ENCODE measurements at places on chromosomes 4 and X.

DNA sequence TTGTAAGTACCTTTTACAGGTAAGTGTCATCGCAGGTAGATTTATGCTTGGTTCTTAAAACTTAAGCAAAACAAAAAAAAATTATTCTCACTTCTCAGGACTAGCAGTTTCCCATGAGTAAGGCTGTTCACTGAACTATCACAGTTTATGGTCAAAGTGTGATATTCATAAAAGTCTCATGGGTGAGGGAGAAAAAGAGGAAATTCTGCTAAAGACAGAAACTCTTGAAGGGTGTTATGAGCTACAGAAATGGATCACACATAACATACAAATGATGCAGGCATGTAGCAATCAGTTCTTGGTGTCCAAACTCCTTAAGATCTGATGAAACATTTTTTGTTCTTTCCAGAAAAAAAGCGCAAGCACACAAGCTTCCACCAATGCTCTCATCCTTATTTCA is 8.5 kb downstream of the RAB9A start:
- DNase-seq, result no peak

DNA sequence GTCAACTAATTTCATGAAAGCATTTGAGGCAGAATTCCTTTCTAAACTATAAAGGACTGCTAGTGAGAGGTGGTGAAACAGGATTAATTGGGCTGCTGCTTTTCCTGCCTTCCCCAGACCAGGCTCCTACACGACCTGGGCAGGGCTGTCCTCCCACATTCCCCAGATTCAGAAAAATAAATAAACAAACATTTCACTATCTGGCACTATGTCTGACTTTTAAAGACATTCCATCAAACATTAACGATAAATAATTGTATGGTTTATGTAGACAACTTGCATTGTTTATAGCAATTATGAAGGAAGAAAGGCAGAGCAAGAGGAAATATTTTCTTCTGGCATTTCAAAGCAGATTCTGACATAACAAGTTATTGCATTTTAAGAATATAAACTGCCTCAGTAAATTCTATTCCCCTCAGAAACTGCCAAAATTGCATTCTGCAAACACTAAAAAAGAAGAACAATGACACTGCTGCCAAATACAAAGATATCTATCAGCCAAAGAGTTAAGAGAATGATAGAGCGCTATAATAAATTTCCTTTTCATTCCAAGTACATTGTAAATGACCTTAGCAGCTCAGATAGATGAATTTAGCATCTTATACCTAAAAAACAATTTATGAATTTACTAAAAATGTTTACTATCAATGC is 214.7 kb upstream of the INTU start:
- no peak for DNase-seq

GRCh38 chrX:10199212-10199611 is 42.4 kb downstream of the CLCN4 start:
- DNase-seq, result no peak

- DNase-seq, result no peak
These were observed 290.5 kb downstream of the RAB28 start for GRCh38 chr4:13193662-13194061.

DNA sequence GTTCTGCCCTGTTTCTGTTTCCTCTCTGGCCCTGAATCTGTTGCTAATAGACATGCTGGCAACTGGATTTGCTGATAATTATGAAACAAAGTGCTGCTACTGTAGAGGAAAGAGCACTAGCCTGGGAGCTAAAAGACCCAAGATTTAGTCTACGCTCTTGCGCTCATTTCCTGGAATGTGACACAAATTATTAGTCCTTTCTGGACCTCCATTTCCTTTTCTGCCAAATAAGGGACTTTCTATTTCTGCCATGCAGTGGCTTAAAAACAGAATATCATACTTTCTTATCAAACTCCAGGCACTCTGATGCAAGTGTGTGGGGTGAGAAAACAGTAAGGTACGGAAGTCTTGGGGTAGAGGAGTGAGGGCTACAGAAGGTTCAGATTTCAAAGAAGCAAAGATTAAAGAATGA is 48.3 kb upstream of the GPR174 start:
- no peak for DNase-seq

DNA sequence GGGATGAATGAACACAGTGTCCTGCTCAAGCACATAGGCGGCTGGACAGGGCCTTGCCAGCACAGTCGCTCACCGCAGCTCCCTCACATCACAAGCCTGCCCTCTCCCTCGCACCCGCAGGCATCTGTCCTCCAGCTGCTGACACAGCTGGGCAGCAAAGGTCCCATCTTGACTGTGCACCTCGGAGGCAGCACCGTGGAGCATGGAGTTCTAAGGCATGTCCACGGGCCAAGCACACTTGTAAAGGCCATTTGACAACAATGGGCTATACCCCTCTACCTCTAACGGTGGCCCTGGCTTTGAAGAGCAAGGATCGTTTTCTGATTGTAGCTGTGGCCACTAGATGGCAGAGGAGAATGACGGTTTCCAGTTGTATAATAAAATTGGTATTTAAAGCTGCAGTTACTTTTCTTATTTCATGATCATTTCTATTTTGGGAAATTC is 53.8 kb downstream of the APLN start:
- peak; percentile 41 for DNase-seq

- DNase-seq, result no peak
These were observed 18.5 kb upstream of the ZNF280C start for GRCh38 chrX:130287071-130287770.

Data from kidney capillary endothelial cell (primary cell).